ENCODE measurements at places on chromosomes 5 and 9.

- DNase-seq: no peak
Measured at GRCh38 chr9:15738011-15738410, 185.2 kb downstream of the CCDC171 start.

GRCh38 chr5:42089705-42090104 is 164.6 kb downstream of the FBXO4 start:
- DNase-seq: no peak

DNA sequence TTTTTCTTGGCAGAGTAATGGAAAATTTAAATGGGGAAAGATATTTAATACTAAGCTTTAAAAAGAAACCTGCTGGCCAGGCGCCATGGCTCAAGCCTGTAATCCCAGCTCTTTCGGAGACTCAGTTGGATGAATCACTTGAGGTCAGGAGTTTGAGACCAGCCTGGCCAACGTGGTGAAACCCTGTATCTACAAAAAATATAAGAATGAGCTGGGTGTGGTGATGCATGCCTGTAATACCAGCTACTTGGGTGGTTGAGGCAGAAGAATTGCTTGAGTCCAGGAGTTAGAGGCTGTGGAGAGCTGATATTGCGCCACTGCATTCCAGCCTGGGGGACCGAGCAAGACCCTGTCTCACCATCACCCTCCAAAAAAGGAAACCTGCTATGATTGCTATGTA is 32.8 kb downstream of the TUT7 start:
- DNase-seq: no peak

GRCh38 chr5:142280066-142281007 is 44.5 kb downstream of the SPRY4 start:
- DNase-seq: no peak

- DNase-seq: no peak
Measured at GRCh38 chr5:60333005-60333571, 366.9 kb downstream of the DEPDC1B start.

DNA sequence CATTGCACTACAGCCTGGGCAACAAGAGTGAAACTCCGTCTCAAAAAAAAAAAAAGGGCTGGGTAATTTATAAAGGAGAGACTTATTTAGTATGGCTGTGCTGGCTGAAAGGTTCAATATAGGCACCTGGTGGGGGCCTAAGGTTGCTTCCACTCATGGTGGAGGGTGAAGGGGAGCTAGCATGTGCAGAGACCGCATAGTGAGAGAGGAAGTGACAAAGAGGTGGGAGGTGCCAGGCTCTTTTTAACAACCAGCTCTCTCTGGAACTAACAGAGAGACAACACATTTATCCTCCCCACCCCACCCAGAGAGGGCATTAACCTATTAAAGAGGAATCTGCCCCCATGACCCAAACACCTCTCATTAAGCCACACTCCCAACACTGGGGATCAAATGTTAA is 28.9 kb upstream of the SERINC5 start:
- DNase-seq: no peak

- DNase-seq: no peak
Measured at GRCh38 chr9:131715906-131716305, 24.0 kb downstream of the RAPGEF1 start.

DNA sequence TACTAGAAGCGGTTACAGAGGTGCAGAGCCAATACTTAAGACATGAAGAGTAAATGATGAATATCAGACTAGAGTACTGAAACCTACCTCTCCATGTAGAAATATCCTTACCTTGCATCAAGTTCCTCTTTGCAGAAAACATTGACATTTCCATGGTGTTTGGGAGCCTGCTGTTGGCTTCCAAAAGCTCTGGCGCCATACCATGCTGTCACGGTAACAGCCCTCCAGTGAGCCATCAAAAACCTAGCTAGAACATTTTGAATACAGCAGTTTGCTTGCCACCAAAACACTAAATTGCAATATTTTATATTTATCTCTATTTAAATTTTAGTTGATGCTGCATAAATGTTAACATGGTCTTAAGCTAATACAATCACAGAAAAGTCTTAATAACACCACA is 144.1 kb upstream of the LRRTM2 start:
- DNase-seq: no peak

DNA sequence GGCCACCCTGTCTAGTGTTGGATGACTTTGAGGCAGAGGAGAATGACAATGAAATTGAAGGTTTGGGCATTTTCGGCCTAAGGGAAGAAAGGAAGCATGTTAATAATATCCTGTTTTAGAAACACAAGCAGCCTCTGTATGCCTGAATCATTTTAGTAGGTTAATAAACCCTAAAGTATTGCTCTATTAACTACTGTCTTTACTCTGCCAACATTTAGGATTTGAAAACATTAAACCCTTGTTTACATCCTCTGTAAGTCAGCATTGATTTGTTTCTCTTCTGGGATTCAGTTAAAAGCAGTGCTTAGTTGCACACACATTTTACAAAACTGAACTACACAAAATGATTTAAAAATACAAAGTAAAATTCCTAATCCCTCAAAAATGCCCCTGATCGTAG is 358.9 kb downstream of the ARRDC3 start:
- no peak for DNase-seq

- DNase-seq: no peak
Measured at GRCh38 chr5:32030686-32031085, 143.4 kb downstream of the GOLPH3 start.

GRCh38 chr9:6562871-6563430 is 82.6 kb downstream of the GLDC start:
- DNase-seq: no peak

DNA sequence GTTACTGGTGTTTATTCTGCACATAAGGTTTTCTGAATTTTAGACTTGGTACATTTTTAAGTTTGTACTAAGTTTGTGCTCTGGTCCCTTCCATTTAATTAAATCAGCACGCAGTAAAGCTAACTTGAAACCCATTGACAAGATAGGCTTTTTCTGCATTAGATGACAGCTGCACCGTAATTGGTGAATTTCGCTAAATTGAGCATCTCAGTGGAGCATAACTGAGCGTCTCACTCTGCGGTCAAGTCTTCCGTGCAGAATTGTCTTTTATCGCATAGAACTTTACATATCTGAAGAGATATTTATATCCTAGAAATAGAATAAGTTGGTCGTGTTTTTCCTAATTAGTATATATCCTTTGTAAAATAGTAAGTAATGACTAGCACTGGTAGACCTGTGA is 4.1 kb downstream of the SUB1 start:
- no peak for DNase-seq

GRCh38 chr9:108569624-108570023 is 286.2 kb downstream of the ACTL7B start:
- no peak for DNase-seq

DNA sequence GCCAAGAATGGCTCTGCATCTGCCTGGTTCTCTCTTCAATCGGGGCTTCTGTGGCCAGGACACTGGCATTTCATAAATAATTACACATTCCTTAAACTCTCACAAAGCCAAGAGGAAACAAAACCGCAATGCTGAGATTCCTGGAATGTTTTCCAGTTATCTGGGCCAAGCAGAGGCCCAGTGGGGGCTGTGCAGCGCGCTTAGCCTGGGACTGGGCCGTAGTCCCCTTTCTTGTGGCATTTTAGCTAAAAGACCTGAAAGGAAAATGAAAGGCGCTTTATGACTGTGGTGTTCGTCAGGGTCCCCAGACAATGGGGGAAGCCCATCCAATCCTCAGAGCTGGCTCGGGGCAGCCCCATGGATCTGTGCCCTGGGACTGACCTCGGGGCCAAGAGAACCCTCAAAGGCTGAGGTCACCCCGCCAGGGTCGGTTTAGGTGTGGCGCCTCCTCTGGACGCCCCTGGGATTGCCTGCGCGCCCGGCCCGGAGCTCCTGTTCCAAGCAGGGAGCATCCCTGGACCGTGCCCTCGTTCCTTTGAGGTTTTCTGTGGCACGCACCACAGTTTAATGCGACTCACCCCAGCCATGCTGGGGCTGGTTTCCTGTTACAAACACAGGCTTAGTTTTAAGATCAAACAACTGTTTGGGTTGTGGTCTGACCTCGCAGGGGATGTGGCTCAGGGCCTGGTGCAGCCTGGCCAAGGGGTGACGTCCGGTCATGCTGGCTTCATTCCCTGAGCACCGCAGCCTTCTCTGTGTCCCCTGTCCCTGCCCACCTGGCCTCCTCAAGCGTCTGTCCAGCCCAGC is 51.5 kb upstream of the NKD2 start:
- peak; percentile 100 for DNase-seq

DNA sequence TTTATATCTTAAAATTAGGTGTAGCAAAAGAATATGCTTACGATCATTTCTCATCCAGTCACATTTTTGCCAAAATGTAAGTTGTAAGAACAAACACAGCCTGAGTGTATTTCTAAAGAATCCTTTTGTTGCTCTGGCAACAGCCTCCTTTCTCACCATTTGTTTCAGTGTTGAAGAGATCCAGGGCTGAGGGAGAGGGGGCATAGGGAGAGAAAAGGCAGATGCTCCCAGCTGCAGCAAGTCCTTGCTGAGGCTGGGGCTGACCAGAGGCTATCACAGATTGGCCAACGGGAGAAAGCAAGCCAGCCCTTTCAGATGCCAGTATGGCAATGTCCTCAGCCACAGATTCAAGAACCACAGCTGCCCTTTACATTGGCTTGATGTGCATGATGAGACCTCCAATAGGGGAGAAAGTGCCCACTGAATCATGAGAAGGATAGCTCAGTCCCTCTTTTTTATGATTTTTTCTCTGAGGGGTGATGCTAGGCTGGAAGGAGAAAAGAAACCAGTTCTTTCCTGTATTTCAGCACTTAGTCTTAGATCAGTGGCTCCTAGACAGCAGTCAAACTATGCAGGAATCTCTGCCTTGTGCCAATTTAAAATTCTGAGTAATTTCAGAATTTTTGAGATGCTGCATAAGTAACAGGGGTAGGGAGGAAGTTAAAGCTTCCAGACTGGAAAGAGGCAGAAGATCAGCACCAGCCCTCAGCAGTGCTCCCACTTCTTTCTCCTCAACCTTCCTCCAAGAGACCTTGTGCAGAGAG is 142.1 kb downstream of the LHFPL2 start:
- no peak for DNase-seq

- DNase-seq: peak; percentile 4
Measured at GRCh38 chr9:102631559-102631958, 363.6 kb upstream of the CYLC2 start.

- DNase-seq: no peak
Measured at GRCh38 chr9:88816141-88816540, 175.1 kb upstream of the S1PR3 start.

- DNase-seq: no peak
Measured at GRCh38 chr5:194102-194501, 2.8 kb downstream of the LRRC14B start.

GRCh38 chr5:180097163-180097894 is 25.8 kb upstream of the RNF130 start:
- no peak for DNase-seq

DNA sequence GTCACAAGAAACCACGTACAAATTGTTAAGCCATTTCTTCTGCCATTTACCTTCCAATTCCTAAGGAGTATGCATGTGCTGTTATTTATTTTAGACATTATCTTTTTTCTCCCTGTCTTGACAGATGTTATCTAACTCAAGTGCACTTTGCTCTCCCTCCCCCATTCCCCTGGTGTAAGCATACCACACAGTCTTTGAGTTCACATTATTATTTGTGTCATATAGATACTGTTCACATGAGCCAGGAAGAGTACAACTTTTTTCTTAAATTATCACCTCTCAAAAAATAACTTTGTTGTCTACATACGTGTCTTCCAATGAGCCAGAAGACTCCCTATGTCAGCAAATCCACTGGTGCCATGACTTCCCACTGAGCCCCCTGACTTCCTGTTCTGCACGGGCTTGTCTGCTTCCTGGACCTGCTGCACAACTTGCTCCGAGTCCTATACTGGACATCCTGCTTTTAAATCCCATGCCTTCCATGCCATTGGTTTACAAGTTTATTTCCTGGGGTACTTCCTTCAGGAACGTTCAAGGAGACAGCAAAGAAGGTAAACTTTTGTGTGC is 19.9 kb upstream of the FAM120A start:
- DNase-seq: no peak

DNA sequence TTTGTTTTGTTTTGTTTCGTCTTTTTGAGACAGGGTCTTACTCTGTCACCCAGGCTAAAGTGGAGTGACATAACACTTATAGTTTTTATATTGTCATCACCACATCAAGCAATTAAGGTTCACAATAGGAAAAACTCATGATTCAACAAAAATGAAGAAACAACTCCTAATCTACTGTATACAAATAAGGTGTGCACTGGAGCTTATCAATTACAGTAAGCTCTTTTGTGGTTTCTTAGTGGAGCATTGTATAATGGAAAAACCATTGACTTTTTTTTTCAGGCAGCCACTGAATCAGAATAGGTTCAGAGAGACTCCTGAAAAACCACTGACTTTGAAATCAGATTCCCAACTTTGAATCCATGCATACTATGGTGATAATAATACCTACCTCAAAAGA is 10.8 kb upstream of the PLIN2 start:
- no peak for DNase-seq

DNA sequence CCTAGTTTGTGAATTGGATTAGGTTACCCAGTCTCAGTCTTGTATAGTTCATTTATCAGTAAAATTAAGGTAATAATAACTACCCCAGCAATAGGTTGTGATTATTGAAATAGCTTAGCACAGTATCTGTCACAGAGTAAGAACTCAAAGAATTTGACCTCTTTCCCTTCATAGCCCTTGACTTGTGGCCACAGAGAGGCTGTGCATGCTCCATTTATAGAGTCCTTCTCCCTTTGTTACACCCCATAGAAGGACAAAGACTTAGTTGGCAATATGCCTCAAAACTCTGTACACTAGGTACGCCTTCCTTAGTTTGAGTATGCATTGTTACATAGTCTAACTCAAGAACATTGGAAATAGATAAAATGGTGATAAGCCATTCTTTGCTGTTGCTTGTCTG is 257.2 kb downstream of the KCTD16 start:
- no peak for DNase-seq

GRCh38 chr9:122031776-122032175 is 61.3 kb downstream of the TTLL11 start:
- no peak for DNase-seq

DNA sequence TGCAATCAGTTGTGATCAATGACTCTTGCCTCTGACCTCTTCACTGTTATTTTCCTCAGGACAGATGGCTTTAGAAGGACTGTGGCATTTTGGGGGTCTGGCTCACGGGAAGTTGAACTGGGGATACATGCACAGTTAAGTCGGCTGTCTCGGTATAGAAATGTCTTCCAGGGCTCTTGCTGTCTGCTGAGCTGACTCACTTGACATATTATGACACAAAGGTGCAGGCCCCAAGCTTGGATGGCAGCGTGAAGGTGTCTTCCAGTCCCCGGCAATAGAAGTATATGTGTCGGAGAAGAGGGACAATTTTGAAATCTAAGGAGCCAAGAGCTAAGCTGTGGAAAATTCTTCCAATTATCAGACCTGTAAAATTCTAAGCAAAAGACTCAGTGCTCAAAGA is 9.8 kb upstream of the ARSI start:
- no peak for DNase-seq

DNA sequence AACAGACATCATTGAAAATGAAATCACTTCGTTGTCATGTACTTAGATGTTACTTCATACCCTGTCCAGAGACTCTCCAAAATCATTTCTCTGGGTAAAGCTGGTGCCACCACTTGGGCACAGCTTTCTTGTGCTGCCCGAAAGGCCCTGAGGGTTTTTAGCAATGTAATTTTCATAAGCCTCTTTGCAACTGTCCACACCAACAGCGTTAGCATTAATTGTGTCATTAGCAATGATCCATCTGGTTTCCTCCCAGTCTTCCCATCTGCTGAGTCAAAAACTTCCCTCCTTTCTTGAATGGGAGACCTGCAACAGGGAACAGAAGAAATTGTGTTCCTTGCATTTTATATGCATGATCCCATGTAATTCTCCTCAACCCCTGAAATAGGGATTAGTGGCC is 8.6 kb upstream of the MSX2 start:
- no peak for DNase-seq
